ENCODE measurements at places on chromosomes 3 and 15.

GRCh38 chr3:65884071-65884470 is 154.6 kb downstream of the MAGI1 start:
- no peak for DNase-seq

DNA sequence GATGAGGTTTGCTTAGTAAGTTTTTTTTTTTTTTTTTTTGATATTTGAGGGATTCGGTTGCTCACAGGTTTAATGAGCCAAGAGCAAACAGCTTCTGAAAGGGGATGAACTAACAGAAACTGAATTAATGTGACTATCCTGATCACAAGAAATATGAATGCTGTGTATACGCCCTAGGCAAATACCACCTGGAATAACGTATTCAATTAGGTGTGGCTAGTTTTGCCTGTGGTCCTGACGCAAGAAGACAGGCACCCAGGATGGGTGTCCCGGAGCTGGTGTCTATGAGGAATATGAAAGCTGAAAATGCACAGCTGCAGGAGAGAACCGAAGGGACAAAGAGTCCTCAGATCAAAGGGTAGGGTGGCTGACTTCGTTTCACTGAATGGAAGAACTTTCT is 14.6 kb downstream of the LSG1 start:
- DNase-seq = no peak

DNA sequence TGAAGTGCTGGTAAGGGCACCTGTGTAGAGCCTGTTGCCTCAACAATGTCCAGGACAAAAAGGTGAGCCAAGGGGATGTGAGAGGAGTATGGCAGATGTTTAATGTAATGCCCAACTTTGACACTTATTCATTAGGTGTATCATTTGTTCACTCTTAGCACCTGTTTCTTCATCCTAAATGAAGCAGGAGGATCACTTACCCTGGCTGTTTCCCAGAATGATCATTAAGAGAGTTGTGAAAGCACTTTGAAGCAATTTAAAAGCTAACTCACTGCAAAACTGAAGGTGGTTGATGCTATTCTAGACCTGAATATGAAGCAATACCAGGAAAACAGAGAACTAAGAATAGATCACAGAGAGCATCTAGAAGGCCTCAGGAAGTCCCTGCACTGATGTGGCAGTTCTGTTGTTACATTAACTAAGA is 3.4 kb upstream of the HHLA2 start:
- DNase-seq = no peak

GRCh38 chr3:123667784-123668183 is 82.9 kb upstream of the HACD2 start:
- DNase-seq = no peak

GRCh38 chr3:183826448-183827250 is 1.3 kb upstream of the MAP6D1 start:
- no peak for DNase-seq

DNA sequence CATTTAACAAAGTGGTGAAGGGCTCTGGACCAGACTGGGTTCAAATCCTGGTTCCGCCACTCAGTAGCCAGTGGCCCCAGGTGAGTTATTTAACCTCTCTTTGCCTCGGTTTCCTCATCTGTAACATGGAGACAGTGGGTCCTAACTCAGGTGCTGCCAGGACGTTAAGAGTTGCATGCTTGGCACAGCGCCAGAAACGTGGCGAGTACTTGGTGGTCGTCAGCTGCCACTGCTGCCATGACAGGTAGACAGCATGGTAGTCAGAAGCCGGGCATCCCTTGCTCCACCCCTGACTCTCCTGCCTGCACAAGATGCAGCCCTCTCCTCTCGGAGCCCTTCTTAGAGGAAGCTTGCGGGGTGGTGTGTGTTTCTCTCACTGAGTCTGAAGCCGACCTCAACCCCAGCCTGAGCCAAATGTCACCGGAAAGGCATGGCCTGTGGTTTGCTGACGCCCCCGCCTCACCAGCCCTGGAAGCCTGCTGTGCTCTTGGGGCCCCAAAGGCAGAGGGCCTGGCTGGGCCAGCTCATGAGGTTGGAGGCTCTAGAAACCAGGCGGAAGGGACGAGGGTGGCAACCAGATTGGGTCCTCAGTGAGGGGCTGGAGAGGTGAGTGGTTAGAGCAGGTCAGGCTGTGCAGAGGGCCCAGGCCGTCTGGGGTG is 160.8 kb upstream of the TLE3 start:
- peak; percentile 45 for DNase-seq

GRCh38 chr3:156997351-156997750 is 162.6 kb downstream of the CCNL1 start:
- DNase-seq = no peak

DNA sequence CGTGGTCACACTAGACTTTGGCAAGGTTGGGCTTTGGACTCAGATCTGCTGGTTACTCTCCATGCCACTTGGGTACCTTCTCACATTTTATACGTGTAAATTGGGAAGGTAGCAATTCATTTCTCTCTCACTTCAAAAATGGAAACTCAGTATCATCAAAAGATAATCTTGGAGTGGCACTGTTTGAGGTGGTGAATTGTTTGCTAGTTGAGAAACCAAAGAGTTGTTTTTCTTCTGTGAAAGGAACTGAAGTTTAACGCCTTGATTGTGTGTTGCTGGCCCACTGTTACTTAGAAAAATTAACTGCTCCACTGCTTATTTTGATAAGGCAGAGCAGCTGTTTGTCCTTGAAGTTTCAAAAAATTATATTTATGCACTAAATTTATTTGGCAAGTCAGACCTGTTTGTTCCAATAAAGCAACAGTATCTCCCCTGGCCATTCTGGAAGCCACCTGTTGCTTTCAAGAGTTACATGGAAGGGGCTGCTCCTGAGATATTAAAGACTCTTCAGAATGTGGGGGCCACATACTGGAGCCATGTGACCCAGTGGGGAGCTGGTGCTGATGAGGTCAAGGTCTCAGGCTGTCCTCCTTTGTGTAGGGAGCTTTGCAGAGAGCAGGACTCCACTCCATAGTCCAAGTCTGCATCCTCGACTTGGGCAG is 16.2 kb downstream of the PLCL2 start:
- peak; percentile 42 for DNase-seq

DNA sequence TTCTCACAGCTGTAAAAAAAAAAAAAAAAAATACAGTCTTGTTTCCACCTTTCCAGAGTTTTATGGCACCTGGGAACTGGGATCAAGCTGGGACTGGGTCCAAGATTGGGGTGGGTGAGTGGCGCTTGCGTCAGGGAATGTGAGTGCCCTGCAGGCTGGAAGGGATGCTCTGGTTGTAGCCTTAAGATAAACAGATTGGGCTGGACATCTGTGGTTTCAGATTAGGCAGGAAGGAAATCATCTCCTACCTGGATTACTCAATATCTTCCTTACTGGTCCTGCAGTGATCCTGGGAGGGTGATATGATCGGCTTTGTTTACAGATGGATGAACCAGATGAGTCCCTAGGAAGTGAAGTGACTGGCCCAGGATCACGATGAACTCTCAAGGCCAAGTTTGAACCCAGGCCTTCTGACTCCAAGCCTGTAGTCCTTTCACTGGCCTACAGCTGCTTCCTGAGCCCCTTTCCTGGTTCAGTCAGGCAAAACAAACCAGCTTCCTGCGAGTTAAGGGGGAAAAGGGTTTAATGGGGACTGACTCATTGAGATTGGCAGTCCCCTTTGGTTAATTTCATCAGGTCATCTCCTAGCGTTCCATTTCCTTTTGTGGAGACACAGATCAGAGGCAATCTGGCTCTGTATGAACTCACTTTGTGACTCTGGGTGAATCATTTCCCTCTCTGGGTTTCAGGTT is 179.8 kb downstream of the THSD4 start:
- no peak for DNase-seq

DNA sequence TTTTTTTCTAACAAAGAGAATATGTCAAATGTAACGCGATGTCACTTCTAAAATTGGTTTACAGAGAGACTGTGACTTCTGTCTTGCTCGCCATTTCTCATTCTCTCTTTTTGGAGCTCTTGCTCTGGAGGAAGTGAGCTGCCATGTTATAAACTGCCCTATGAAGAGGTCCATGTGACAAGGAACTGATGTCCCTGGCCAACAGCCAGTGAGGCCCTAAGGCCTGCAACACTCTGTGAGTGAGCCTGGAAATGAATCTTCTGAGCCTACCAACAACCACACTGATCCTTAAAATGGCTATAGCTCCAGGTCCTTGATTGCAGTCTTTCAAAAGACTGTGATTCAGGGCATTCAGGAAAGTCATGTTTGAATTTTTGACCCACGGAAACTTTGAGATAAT is 49.9 kb downstream of the NMD3 start:
- DNase-seq = no peak

- DNase-seq = no peak
Observed at GRCh38 chr3:187533797-187534196, 136.4 kb downstream of the SST start.

- no peak for DNase-seq
Observed at GRCh38 chr3:137134431-137134830, 176.6 kb downstream of the IL20RB start.

- DNase-seq = no peak
Observed at GRCh38 chr3:182242489-182242942, 530.8 kb downstream of the SOX2 start.

- no peak for DNase-seq
Observed at GRCh38 chr3:270688-271087, 74.1 kb downstream of the CHL1 start.

- DNase-seq = no peak
Observed at GRCh38 chr3:59798372-59799086, 748.7 kb upstream of the CFAP20DC start.

- peak; percentile 27 for DNase-seq
Observed at GRCh38 chr3:195543500-195544229, 540 bp upstream of the PPP1R2 start.

GRCh38 chr3:193078996-193079753 is 161.5 kb upstream of the MB21D2 start:
- no peak for DNase-seq

DNA sequence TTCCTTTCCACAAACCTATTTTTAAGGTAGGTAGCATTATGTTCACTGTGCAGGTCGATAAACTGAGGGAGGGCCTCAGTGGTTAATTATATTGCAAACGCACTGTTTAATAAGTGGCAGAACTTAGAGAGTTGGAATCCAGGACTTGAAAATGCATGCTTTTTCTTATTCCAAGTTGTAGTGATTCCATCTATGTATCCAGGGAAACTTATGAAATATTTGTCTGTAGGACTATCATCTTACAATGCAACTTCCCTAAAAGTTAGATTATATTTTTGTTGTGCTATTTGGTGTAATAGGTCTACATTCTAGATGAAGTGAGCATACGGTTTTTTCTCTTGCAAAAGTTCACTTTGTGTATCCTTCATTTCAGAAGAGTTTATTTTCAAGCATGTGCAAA is 419.5 kb downstream of the NAALADL2 start:
- DNase-seq = no peak

- no peak for DNase-seq
Observed at GRCh38 chr3:53198256-53198977, 37.4 kb downstream of the PRKCD start.

DNA sequence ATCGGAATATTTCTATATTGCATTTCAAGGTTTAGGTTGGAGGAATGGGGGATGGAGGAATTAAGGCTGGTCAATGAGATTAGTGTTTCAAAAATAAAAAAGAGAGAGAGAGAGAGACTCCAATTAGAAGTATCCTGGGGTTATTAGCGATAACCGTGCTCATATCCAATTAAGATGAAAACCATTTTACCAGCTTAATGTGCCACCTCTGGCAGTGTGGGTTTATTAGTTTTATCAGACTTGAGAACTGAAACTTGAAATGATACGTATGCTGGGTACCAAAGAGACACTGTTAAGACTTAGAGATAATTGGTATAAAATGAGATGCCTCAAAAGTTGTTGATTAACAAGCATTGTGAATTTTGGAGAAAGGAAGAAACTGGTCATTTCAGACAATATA is 251.5 kb upstream of the NR2F2 start:
- DNase-seq = no peak

DNA sequence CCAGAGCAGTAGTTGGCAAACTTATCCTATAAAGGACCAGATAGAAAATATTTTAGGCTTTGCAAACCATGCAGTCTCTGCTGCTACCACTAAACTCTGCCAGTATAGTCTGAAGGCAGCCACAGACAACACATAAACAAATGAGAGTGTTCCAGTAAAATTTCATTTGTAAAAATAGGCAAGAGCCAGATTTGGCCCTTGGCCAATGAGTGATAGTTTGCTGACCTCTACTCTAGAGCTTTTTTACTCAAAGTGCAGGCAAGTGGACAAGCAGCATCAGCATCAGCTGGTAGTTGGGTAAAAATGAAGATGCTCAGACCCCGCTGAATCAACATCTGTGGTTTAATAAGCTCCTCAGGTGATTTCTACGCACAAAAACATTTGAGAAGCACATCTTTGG is 269.8 kb downstream of the NTRK3 start:
- DNase-seq = no peak

GRCh38 chr3:45677033-45677446 is 12.2 kb upstream of the SACM1L start:
- DNase-seq = no peak

DNA sequence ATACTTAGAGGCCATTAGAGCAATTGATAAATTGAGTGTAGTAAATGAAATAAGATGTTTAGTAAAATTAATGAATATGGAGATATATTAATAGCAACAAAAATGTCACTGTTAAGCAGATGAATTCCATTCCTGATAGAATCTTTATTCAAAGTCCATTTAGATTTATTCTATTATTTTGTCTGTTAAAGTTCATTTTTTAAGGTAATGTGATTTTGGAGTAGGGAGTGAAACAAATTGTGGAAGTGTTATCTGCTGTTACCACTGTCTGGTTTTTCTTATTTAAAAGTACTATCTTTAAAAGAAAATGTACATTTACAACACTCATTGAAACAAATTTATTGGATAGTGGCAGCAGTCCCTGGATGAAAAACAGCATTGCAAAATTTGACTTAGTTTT is 70.4 kb downstream of the PPM1L start:
- DNase-seq = no peak

DNA sequence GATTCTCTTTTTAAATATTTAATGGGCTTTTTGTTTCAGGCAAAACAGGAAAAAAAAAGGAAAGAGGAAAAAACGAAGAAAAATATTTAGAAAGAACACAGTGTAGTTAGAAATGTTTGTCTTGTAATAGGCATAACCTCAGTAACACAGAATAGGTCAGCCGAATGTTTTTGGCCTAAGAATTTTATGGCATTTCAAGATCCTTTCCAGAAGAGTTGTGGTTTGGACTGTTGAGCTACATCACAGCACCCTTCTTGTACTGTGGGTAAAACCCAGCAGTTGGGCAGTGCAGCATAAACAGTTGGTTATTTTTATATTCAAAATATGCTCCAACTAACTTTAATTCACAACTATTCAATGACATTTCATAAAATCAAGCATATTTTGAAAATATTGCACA is 474.4 kb upstream of the AGTR1 start:
- no peak for DNase-seq

Data from ovary (tissue), 10 donors.